ENCODE measurements at places on chromosomes 2 and 18.
A peak's percentile ranks its signal among the peaks of the same experiment; 100 is the strongest.

- no peak for DNase-seq
Observed at GRCh38 chr2:33577668-33578067, 21.4 kb downstream of the FAM98A start.

DNA sequence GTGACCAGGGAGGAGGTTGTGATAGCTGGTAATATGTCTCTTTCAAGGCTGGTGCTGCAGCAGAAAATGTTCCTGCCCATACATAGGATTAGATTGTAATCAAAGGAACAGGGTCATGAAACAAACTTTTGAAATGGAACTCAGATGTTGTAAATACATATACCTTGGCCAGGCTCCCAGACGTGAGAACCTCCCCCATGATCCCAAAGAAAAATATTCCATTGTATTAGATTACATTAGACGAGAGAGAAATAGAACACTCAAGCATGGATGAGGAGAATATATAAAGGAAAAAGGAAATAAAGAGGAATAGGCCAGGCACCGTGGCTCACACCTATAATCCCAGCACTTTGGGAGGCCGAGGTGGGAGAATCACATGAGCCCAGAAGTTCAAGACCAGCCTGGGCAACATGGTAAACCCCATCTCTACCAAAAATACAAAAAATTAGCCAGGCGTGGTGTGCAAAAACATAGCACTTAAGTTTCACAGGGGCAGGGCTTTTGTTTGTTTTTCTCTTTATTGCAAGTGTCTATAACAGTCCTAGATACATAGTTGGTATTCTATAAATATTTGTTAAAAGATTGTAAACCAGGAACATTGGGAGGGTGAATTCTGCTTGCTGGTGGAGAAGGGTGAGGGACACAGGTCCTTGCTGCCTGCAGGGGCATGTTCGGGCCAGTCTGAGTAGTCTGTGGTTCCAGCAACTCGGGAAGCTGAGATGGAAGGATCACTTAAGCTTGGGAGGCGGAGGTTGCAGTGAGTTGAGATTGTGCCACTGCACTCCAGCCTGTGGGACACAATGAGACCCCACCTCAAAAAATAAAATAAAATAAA, 52.8 kb downstream of the RPL37A start:
- no peak for DNase-seq

DNA sequence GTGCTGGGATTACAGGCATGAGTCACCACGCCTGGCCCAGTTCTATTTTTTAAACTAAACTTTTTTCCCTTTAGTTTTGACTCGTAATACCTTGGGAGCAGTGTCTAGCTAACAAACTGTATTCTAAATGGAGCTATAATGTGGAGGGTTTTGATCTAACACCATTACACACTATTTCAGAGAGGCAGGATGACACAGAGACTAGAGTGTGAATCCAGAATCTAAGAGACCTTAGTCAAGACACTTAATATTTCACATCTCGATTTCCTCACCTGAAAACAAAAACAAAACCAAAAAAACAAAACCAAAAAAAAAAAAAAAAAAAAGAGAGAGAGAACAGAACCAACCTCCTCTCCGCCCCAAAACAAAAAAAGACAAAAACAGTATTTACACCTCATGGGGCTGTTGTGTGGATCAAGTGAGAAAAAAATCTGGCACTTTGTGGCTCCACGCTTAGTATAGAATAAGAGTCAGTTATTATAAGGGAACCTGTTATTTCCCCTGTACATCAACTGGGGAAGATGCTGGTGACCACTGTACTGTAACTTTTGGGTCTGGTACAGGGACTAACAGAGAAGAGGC, 31.3 kb downstream of the DARS1 start:
- DNase-seq: no peak

DNA sequence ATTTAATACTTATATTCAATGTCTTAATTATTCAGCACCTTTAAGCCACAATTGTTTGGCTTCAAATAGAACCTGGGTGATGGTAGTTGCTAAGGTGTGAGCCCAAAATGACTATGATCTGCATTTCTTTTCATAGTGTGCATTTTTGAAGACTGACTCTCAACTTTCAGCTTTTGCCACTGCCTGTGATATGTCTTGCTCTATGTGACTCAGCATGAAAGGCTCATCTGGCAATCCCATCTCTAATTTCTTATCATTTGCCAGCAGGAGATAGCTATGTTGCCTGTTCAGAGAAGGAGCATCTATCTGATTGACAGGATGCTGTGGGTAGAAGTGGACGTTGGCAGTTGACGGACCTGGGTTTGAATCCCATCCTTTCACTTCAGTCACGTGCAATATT, 34.5 kb upstream of the CCDC93 start:
- no peak for DNase-seq

- no peak for DNase-seq
Observed at GRCh38 chr2:60433018-60433596, 120.3 kb downstream of the BCL11A start.

GRCh38 chr2:50490991-50491390, 540.9 kb downstream of the NRXN1 start:
- no peak for DNase-seq

DNA sequence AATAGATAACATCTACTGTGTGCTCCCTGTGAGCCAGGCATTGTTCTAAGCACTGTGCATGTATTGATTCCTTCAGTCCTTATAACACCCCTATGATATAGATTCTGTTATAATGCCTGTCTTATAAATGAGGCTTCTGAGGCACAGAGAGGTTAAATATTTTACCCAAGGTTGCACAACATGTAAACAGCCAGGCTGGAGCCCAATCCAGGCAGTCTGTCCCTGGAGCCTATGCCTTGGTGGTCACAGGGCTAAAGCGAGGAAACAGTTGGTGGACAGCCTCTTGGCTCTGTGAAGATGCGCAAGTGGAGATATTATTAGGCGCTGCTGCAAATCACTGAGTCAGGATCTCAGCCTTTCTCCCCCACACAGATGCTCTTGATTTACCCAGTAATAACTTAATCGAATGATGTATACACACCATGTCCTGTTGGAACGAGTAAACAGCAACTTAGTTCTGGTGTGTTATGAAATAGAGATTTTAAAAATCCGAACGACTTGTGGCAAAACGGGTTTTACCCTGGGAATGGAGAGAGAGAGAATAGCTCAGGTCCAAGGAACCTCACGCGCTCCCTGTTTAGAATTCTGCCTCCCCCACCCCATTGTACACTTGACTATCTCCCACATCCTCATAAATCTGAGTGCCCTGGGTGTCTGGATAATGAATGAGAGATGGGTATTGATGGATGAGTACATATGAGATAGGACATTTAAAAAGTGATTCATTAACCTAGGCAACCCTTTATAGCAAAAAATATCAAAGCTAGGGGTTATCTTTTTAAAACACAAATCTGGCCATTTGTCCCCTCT, 231.9 kb downstream of the BCL2 start:
- no peak for DNase-seq

DNA sequence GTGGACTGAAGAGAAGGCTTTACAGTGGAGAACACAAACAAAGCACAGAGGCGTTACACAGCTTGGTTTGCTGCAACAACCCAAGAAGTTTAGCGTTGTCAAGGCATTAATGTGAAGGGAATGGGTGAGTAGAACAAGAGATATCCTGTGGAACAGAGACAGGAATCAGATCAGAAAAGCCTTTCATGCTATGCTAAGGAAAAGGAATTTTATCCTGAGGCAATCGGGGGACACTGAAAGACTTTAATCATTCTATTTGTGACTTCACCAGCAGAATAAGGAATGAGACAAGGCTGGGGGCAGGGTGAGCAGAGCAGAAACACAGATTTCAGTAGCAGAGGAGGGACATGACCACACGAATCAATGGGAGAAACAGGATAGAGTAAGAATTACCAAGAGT, 600.7 kb downstream of the IRS1 start:
- DNase-seq: no peak

DNA sequence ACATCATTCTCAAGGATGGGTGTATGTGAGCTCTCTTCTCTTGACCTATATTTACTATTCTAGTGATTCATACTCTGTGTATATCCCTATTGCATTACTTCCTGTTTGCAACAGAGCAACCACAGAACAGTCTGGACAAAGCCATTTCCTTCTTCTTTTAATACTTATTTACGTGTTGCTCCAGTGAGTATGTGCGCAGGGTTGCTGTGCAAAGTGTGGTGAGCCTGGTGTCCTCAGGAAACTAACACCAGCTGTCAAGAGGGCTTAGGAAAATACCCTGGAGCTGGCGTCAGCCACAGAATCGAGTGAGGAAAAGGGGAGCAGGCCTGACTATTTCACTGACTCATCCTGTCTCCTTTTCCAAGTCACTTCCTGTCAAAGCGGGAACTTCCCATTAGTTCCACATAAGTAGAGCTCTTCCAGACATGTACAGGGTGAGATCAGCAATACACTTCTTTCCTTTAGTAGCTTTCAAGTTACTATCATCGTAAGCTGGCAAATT, 214.1 kb upstream of the COPS8 start:
- DNase-seq: peak; percentile 97

DNA sequence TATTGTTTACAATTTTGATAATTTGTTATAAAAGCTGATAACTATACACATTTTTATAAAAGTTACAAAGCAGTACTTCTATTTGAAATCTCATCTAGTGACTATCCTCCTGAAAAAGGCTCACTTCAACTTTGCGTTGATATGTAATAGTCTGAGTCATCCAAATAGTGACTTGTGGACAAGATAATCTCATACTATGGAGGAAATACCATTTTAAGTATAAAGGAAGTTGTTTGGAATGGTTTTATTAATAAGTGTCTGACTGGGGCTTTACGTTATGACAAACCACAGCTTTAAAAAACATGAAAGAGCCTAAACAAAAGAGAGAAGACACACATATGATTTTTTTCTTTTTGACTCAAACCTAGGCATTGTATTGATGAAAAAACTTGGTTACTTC, 272.3 kb upstream of the COL3A1 start:
- peak; percentile 44 for DNase-seq

DNA sequence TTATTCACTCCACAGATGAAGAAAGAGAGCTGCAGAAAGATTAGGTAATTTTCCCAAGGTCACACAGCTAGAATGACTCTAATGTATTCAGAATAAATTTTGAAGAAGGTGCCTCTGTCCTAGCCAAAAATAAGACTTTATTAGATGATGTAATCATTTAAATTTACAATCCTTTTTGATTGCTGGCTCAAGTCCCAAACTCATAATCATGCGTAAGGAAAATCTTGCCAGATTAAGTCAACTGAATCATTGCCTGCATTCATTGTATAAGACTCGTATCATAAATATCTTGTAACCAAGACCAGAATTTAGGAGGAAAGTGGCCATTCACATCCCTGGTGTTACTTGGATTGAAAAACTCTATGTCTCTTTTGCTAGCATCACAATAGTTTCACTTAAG, 53.1 kb upstream of the STK39 start:
- peak; percentile 20 for DNase-seq

GRCh38 chr18:35473562-35473961, 24.2 kb downstream of the INO80C start:
- no peak for DNase-seq

DNA sequence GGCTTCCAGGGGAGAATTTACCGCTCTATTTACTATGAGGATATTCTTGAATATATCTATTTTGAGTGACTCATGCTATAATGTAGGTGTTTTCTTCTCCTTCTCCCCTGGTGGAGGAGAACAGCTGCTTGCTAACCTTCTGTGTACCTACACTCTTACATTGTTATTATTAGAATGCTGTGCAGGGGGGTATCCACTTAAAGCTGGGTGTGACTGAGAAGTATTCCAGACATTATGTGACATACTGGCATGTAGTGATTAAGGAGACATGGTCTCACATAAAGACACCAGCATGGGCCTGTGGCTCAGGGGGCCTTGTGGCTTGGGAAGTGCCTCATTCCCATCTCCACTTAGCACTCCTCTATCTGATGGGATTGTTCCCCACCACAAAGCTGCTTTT, 287.9 kb downstream of the PTPRM start:
- no peak for DNase-seq

- DNase-seq: peak; percentile 52
Observed at GRCh38 chr2:204892506-204893255, 347.4 kb downstream of the PARD3B start.

DNA sequence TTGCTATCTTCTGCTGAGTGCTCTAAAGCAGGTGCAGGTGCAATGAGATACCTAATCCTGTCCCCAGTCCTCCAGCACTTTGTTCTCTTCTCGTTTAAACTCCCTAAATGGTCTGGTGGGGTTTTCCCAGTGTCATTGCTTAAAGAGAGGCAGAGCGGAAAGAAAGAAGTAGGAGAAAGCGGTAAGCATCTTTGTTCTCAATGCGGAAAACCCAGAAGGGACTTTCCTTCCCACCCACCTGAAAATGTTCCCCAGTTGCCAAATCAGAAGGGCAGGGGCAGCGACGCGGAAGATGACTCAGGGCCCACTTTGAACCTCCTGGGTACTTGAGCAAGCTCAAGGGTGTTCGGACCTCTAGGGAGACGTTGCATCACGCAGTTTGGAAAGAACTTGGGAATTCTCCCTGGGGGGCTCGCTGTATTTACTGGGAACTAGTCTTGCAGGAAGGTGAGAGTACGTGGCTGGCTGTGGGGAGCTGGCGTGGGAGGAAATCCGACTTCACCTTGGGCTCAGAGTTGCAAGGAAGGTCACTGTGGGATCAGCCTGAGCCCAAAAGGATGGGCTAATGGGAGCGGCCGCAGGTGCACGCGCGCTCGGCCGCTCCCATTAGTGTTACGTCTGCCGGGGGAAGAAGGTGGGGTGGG, 589 bp upstream of the SGPP2 start:
- DNase-seq: no peak

DNA sequence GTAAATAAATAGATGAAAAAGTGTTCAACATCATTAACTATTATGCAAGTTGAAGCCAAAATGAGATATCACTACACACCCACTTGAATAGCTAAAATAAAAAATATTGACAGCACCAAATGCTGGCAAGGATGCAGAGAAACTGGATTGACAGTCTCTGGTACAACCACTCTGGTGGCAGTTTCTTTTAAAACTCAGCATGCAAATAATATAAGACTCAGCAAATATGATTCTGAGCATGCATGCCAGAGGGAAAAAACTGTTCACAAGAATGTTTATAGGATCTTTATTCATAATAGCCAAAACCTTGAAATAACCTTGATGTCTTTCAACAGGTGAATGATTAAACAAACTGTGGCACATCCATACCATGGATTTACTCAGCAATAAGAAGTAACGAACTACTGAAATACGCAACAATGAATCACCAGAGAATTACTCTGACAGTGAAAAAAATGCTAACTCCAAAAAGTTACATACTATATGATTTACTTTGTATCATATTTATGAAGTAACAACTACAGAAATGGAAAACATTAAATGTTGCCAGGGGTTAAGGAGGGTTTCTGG, 131.8 kb downstream of the PIGN start:
- no peak for DNase-seq

- DNase-seq: no peak
Observed at GRCh38 chr2:241617431-241618154, 19.4 kb downstream of the THAP4 start.

- no peak for DNase-seq
Observed at GRCh38 chr2:218432676-218433365, 13.9 kb downstream of the VIL1 start.

All from fibroblast of skin of left quadriceps (primary cell).